ENCODE measurements at places on chromosomes 1 and 21.
A peak's percentile ranks its signal among the peaks of the same experiment; 100 is the strongest.

GRCh38 chr1:216437603-216438002, 14.4 kb upstream of the USH2A start:
- DNase-seq = no peak

- DNase-seq = no peak
Measured at GRCh38 chr1:229523052-229523451, 14.9 kb upstream of the NUP133 start.

GRCh38 chr1:57707631-57708030, 283.8 kb upstream of the DAB1 start:
- DNase-seq = no peak

DNA sequence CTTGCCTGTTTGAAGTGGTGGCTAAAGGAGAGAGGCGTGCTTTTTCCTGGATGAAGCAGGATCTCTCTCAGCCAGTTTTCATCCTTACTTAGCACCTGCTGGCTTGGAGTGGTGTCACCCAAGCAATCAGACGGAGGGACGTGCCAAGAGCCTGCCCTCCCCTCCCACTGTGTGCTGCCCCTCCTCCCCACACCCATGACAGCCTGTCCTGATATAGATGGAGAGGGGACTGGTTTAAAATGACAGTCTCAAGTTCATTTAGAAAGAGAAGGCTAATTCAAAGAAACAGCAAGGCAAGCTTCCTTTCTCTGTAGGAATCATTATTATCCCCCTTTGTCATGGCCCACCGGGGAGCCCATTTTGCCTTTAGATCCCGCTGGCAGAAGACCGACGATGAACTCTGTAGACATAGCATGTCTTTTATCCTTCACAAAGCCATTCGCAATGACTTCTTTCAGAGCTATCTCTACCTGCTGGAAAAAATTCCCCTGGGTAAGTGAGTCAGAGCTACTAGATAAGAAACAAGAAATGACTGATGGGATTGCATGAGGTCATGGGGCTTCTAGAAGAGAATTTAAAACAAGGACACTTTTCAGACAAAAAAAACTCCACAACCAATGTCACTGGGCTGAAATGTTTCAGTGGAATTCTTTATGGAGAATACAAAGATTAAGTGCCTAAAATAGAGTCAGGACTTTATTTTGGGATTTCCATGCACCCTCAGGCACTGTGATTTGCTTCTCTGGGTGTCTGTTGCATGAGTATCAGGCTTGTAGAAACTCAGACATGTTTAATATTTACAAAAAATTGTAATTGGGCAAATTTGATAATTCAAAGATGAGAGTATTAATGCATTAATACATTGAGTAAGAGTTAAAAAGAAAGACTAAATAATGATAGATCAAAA, at the start of gene NTMT2:
NTMT2 (plus strand) TSS at position 190 of the 907 bp plus-strand sequence; CDS start at position 339, 149 bp downstream.
- DNase-seq = peak; percentile 79

GRCh38 chr21:35441868-35442582, 392.9 kb upstream of the RUNX1 start:
- DNase-seq = no peak

DNA sequence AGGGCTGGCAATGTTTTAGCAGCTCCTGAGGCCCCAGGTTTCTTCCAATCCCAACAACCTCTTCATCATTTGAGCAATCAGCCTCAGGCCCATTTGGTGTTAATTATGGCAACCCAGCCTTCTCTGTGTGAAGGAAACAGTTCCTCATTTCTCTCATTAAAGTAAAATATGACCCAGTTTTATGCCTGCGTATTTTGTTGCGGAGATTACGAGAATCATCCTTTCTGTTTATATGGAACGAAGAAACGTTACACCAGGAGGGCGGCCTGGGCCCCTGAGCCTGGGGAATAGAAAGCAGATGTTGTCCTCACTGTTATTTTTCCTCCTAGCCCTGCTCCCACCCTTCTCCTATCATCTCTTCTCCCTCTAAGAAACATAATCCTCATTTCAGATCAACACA, 332.2 kb upstream of the USP24 start:
- no peak for DNase-seq

- no peak for DNase-seq
Measured at GRCh38 chr1:73564294-73564693, 633.7 kb downstream of the LRRIQ3 start.

DNA sequence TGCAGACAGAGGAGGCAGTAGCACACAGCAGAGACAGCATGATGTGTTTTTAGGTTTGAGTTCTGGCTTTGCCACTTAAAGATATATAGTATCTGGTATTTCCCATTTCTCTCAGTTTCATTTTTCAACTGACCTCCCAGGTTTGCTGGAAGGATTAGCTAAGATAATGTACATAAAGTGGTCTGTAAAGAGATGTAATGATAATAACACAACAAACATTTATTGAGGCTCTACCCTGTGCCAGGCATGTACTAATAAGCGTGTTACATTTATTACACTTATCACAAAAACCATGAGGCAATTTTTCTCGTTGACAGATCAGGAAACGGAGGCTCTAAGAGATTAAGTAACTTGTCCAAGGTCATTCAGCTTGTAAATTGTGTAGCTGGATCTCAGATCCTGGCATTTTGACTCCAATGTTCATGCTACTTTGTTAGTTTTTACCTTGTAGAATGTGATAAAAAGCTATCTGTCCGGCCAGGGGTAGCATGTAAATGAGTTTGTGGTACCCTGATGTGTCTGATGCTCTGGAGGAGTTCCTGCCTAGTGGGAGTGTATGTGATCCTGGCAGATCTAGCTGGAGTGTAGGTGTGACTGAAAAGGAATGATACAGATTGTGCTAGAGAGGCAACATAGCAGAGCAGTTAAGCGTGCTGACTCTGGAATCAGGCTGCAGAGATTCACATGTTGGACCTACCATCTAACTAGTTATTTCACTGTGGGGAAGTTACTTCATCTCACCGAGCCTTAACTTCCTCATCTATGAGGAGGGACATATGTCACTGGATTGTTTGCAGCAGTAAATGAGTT, 146.6 kb downstream of the VPS13D start:
- DNase-seq = no peak

GRCh38 chr1:39538531-39539251, 37.9 kb downstream of the PABPC4 start:
- DNase-seq = no peak

DNA sequence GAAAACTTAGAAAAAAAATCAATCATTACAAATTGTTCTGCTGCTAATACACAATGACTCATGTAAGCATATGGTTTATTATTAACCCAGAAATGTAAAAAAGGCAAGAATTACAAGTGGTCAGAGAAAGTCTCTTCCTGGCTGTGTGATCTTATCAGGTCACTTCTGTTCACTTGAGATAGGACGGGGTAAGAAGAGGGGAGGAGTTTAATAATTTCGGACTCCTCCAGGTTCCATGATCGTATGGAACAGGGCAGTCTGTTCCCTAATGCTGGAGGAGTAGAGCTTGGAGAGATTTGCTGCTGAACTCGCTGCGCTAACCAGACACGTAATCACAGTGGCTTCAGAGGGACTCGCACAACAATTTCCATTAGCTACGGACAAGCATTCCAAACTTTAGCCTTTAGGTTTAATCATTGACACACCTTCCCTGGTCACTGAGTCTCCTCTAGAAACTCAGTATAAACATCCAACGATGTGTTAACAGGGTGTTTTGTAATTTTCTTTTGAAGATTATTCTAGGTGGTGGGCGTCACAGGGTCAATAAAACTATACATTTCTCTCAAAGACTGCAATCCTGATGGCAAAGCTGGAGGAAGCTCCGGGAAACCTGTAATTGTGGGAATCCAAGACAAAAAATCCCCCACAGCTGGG, 1.3 kb downstream of the CRYZ start:
- no peak for DNase-seq

DNA sequence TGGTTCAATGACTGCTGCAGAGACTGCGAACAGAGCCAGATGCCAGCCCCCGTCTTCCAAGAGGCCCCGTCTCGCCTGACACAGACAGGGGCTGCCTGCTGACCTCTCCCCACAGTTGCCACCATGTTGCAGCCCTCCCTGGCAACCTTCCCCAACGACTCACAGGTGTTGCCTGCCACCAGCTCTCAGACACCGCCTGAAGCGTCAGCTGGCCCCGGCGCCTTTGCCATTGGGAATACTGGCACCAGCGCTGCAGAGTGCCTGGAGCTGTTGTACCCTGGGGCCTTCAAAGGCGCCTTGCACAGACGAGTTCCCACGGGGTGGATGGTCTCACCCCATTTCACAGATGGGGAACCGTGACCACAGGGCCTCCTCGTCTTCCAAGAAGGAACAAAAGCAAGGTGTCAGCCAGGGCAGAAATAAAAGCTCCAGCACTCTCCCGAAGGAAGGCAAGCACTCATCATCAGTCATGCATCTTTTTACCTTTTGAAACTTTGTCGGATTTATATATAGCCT, 167.0 kb downstream of the ADSS2 start:
- no peak for DNase-seq

DNA sequence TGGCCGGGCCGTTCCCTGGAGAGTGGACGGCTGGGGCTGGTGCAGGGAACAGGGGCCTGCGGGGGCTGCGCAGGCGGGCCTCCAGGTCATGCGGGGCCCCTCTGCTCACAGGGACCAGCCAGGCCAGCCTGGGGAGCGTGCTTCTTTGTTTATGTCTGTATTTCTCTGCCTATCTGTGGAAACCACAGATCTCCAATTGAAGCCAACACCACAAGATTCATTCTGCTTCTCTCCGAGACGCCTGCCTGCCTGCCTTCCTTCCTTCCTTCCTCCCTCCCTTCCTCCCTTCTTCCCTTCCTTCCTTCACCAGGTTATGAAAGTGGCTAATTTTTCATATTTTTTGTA, 39.9 kb upstream of the HMGN1 start:
- no peak for DNase-seq

DNA sequence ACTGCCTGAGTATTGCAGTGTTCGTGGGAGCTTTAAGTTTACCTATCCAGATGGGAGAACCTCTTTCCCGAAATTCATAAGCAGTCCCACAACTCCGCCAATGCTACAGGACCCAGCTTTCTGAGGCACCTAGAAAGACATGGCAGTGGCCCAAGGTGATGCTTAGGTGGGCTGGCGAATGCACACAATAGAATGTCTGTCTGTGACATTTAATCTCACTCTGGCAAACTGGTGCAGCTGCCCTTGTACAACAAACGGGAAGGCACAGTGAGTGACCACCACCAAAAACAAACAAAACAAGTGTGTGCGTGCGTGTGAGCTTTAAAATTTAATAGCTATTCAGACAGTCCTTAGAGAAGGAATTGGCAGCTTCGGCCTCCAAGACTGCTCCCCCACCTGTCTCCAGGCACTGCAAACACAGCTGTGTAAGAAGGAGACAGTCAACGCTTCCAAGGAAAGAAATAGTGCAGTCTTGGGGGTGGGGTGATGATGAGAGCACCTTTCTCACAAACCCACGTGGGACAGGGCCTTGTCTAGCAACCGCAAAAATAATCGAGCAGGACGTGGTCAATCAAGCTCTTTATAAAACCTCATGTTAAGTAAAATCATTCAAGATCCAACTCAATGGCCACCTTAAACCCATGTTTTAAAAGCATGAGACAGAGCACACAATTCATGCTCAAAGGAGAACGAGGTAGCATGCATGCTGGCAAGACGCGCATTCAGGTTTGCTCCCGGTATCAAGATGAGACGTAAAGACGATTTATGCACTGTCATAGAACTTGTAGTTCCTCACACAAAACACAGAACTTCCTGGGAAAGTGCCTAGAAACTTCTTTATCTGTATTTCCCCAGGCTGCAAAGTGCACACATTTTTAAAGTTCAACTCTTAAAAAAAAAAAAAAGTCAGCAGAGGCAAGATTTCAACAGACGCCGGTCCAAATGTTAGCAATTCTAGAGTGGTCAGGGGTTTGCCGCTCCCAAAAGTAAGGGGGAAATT, 84.1 kb downstream of the TM2D1 start:
- peak; percentile 9 for DNase-seq

Measured in NCI-H2081 (cell line).